Omental fat pad (tissue), 4 donors: ENCODE measurements at places on chromosomes 12 and 14.

DNA sequence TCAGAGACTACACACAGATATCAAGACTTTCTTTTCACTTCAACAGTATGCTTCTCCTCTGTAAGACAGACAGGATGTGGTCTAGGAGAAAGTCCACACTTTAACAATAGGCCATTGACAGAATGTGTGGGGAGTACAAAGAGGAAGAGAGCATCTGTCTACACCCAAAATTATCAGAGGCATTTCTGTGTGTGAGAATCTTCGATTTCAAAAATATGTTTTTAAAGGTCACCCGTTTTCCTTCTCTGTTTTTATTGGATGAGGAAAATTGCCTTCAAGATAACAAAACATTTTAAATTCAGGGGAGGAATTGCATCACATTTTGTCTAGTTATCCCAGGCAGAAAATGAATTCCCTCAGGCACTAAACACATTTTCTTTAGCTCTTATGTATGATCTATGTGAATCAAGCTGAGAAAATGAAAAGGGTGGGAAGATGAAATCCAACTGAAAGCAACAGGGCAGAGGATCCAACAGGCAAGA, 16.4 kb downstream of the NAV3 start:
- no peak for DNase-seq

DNA sequence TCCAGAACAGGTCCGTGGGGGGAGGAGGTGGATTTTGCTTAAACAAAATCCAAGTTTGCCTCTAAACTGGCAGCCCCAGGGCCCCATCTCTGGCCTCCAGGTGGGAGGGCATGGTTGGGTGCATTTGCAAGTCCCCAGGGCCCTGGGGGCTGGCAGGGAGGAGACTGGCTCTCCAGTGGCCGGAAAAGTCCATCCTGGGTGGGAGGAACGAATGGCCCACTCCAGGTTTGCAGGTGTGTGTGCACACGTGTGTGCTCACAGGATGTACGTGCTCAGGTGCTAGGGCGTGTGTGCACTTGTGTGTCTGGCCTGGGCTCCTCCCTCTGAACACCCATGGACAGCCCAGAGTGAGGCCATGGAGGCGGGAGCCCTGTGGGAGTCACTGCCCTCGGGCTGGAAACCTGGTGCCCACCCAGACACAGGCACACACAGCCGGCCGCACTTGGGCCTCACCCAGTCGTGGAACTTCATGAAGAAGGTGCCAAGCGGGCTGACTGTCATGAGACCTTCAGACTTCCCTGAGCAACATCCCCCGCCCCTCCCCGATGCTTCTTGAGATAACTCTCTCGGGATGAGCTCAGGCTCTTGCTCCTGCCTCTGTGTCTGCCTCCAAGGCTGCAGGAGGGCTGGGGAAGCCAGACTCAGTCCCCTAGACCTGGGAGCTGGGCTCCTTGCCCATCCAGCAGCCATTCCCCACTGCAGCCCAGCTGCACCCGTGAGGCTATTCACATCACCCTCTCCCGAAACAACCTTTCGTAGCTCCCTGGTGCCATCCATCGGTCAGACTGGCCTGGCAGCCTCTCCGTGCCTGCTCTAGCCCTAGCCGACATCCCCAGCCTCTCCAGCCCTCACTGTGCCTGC, 9.4 kb downstream of the AHNAK2 start:
- no peak for DNase-seq

GRCh38 chr12:132651444-132652100, 33.0 kb downstream of the P2RX2 start:
- no peak for DNase-seq

DNA sequence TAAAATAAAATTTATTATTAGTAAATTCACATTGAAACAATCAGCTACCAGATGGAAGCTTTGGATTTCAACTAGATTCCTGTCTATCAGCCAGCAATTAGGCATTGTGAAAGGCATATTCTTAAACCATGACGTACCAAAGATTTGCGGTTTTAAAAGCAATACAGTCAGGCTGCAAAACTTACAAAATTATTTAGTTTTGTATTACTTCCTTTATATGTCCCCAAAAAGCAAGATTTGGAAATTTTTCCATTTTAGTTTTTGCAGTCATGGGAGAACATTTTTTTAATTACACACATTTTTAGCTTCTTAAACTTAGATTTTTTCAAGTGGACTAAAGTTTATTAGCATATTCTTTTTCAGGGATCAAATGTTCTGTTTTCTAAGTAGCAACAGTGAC, 225.0 kb upstream of the KITLG start:
- no peak for DNase-seq
